Fibroblast of skin of right quadriceps (primary cell): ENCODE measurements at places on chromosomes 4 and X.

DNA sequence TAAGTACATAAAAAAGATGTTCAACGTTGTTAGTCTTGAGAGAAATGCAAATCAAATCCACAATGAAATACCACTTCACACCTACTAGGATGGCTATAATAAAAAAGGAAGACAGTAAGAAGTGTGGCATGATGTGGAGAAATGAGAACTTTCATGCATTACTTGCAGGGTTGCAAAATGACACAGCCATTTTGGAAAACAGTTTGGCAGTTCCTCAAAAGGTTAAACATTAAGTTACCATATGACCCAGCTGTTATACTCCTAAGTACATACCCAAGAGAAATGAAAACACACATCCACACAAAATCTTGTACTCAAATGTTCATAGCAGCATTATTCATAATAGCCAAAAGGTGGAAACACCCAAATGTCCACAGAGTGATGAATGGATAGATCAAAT, 25.8 kb upstream of the LIMCH1 start:
- no peak for DNase-seq

- DNase-seq = no peak
Measured at GRCh38 chrX:30301208-30301607, 8.0 kb downstream of the NR0B1 start.

DNA sequence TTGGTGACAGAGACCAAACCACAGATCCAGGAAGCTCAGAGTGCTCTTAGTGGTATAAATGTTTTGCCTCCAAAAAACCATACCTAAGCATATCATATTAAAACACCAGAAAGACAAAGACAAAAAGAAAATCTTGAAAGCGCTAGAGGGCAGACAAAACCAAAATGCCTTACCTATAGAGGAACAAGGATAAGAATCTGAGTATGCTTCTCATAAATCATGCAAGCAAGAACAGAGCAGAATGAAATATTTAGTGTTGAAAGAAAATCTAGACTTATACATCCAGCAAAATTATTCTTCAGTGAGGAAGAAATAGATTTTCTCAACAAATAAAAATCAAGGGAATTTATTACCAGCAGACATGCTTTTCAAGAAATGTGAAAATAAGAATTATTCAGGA, 941.0 kb upstream of the INTU start:
- DNase-seq = no peak

GRCh38 chrX:53122013-53122412, 28.1 kb downstream of the KANTR start:
- no peak for DNase-seq

DNA sequence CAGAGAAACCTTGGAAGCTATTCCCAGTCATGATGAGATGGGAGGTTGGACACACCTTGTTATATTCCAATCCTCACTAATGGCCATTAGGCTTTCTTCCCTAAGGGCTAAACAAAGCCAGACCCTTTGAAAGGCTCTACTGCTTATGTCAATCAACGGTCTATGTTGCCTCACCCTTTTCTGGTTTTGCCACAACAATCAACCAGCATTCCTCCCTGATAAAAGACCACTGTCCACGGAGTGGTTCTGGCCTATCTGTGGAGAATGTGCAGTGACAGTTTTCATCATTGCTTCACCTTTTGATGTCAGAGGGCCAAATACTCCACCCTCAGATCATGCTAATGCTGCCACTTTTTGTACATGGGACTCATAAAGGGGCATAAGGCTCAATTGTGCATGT, 913.4 kb downstream of the RPA4 start:
- DNase-seq = no peak

GRCh38 chr4:155881555-155881954, 15.5 kb upstream of the ASIC5 start:
- no peak for DNase-seq

DNA sequence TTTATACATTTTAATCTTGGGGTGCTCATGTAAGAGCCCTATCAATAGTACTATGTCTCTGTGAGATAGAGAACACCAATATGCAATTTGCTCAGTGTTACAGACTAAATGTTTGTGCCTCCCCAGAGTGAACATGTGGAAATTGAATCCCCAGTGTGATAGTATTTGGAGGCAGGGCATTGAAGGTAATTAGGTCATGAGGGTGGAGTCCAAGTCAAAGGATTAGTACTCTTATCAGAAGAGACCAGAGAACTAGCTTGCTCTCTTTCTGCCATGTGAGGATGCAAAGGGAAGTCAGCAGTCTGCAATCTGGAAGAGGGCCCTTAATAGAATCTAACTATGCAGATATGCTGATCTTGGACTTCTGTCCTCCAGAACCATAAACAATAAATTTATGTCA, 1317.0 kb downstream of the STIM2 start:
- no peak for DNase-seq

DNA sequence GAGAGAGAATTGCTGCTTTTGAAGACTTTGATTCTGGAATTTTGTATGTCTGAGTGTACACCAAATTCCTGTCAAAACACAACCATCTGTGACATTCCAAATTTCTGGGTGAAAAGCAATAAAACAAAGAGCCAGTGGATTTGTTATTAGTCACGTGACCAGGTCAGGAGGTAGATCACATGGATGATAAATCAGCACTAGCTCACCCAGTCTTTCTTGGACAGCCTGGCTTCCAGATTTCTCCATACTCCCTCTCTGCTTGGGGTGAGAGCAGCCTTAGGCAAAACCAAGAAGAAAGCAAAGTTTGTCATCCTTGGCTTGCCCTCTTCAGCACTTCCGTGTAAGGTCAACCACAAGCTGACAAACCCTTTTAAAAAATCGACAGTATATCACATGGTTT, 194.2 kb downstream of the CLCN4 start:
- peak; percentile 70 for DNase-seq
